ENCODE measurements at places on chromosomes 1 and 21.
A peak's percentile ranks its signal among the peaks of the same experiment; 100 is the strongest.

GRCh38 chr1:49364676-49365075 lies 588.0 kb upstream of the BEND5 start:
- DNase-seq: peak; percentile 74

DNA sequence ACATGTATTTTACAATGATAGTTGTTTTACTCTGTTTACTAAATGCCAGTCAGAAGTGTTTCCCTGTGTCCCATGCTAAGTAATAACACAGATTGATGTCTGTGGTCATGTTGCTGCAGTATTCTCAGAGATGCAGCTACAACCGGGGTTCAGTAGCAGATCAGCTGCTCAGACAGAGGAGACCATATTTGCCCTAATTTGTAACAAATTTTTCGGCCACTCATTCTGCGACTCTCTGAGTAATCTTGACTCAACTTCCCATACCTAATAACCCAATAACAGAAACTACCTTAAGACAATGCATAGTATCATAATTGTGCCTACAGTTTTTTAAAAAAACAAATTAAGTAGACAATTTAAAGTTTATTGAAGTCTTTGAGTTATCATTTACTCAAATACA lies 32.6 kb downstream of the NIBAN1 start:
- DNase-seq: no peak

GRCh38 chr1:19153169-19153568 lies 56.9 kb downstream of the UBR4 start:
- no peak for DNase-seq

DNA sequence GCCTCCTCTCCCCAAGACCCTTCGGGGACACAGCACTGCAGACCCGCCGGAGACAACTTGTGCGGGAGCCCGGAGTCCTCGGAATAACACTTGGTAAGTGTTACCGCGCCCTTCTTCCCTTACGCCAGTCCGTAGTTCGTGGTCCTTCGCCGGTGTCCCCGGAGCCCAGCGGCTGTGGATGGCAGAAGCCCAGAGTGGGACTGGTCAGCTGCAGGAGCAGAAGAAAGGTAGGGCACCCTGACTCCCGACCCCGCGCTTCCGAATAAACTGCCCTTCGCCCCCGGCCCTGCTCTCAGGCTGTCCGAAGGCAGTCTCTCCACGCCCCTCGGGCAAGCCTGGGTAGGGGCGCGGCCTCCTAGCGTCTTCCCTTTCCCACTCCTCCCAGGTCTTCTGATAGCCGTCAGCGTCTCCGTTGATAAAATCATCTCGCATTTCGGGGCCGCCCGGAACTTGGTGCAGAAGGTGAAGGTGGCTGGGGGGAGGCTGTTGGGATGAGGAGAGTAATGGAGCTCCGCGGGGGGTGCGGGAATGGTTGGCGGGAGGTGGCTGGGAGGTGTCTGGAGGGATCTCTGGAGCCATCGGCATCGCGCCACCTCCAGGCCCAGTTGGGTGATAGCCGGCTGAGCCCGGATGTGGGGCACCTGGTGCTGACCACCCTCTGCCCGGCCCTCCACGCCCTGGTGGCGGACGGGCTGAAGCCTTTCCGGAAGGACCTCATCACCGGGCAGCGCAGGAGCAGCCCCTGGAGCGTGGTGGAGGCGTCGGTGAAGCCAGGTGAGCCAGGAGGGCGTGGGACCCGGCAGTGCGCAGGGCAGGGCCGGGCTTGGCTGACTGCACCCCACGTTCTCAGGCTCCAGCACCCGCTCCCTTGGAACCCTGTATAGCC lies 4.3 kb downstream of the RUSC1 start:
- peak; percentile 15 for DNase-seq

DNA sequence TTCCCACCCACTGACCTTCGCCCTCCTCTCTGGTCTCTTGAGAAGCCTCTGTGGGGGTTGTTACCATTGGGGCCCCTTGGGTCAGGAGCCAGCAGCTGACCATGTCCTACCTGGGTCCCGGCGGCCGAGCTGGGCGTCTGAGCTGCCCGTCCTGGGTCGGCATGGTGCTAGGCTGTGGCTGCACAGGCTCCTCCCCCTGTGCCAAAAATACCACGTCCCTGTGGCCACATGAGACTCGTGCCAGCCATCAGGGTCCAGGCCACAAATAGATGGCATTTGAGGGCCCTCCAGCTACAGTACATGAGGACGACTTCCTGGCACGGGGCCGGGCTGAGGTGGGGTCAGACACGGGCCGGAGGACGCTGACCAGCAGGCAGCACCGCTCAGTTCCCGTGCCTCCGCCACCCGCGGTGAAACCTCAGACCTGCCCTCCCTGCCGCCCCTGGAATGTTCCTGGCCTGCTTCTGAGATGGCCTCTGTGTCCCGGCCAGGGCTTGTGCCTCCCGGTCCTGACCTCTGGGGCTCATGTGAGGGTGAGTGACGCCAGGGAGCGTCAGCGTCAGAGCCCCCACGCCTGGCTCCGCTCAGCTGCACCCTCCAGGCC lies at the start of gene PERM1:
PERM1 (minus strand) TSS at position 139 of the 604 bp plus-strand sequence. CDS start 1,064 bp downstream, outside the sequence.
- DNase-seq: no peak

- no peak for DNase-seq
Measured at GRCh38 chr21:43854773-43855633, 10.0 kb upstream of the AGPAT3 start.

GRCh38 chr21:46211376-46211775 lies 17.2 kb downstream of the LSS start:
- DNase-seq: no peak

DNA sequence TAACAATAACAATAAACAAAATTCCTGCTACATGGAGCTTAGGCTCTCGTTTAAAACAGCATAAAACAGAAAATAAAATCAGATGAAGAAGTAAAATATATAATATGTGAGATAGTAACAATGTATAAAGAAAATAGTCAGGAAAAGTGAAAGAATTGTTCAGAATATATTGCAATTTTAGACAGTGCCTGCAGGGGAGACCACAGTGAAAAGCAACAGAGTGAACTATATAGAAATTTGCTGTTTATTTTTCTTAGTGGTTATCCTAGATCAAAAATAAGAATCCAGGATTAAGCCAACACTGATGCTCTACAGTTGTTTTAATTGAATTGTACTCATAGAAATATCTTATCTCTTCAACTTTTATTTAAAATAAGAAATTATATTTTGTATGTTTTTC lies 1639.0 kb upstream of the B3GALT2 start:
- DNase-seq: no peak

- DNase-seq: no peak
Measured at GRCh38 chr1:173137107-173137706, 69.9 kb downstream of the TNFSF4 start.

DNA sequence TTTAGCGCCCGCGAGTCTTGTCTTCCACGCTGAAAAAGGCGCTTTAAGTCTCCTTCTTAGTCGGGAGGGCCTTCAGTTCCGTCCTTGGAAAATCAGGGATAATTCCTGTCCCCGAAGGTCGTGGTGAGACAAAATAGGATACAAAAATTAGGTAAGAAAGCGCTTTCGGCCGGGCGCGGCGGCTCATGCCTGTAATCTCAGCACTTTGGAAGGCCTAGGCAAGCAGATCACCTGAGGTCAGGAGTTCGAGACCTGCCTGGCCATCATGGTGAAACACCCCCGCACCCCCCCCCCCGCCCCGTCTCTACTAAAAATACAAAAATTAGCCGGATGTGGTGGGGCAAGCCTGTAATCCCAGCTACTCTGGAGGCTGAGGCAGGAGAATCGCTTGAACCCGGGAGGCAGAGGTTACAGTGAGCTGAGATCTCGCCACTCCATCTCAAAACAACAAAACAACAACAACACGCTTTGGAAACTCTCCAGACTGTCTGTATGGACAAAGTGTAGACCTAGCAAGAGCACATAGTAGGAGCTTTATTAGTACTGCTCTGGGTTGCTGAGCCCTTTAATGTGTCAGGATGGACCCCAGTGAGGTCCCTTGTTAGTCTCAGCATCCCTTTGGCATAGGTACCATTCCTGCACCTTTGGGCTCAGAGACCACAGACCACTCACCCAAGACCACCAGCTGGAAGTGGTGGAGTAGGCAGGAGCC lies 790 bp upstream of the TMEM54 start:
- no peak for DNase-seq

DNA sequence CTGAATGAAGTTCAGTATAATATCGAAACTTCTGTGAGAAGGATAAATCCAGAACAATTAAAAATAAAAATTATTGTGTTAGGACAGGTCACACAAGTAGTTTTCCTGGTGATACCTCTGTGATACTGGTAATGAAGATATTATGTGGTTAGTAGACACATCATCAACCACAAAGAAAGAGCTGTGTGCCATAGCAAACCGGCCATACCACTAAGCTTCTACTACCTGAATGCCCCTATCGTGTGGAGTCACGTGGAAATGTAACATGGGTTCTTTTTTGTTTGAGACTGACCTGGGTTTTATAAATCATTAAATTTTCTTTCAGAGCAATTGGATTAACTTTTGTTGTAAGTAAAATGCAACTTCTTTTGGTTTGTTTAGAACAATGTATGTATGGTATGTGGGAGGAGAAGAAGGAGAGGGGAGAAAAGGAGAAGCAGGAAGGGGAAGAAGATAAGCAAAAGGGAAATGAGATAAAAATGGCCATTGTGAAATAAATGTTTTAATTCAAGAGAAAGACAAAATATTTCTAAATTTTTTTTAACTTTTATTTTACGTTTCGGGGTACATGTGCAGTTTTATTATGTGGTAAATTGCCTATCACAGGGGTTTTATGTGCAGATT lies 58.2 kb upstream of the LRRC8B start:
- DNase-seq: no peak

DNA sequence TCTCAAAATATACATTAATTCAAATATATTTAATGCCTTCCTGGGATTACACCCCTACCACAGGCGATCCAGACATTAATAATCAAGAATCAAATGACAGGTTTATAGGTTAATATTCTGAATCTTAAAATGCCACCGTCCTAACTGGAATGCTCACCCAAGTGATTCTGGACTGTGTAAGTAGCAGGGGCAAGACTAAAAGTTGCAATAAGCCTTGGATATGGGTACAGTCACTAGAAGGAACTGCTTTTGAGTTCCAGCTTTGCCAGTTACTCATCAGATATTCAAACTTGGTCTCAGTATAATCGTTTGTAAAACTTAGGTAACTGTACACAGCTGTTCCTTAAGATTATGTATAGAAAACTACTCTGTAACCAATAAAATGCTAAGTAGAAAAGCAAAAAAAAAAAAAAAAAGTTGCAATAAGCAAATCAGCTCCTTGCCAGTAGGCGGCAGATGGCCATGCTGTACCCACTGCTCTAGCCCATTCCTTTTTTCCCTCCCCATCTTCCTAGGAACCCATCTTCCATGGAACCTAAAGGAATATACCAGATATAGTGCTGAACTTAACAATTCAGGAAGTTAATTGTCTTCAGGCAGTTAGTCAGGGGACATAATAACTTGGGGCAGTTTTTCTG lies 10.5 kb downstream of the RO60 start:
- DNase-seq: no peak

DNA sequence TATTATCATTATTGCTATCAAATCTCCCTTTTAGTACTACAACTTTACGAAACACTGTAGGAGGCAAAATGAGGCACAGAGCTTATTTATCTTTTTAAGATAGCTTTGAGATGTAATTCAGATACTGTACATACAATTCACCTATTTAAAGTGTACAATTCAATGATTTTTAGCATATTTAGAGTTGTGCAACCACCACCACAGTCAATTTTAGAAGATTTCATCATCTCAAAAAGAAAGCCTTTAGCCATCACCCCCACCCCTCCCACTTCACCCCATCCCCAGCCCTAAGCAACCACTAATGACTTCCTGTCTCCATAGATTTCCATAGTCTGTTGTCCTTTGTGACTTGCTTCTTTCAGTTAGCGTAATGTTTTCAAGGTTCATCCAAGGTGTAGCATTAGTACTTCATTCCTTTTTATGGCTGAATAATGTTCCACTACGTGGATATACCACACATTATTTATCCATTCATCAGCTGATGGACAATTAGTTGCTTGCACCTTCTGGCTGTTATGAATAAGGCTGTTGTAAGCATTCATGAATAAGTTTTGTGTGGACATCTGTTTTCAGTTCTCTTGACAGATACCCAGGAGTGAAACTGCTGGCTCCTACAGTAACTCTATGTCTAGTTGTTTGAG lies 9.4 kb upstream of the CAPN9 start:
- no peak for DNase-seq
